Spinal cord (tissue), 10 donors: ENCODE measurements at places on chromosomes 6 and 20.

GRCh38 chr20:723756-724155 lies 44.5 kb downstream of the SLC52A3 start:
- H3K27me3 ChIP-seq, result peaks cover 8% of the 10 kb centered on the region
- H3K4me3 ChIP-seq, result no peak overlapping the region
- DNase-seq, result no peak
- H3K27ac ChIP-seq, result no peak overlapping the region
- H3K36me3 ChIP-seq, result no peaks in the 10 kb centered on the region

GRCh38 chr6:52160472-52161104 lies 25.6 kb upstream of the IL17A start:
- H3K4me3 ChIP-seq, result no peak overlapping the region
- H3K4me1 ChIP-seq, result no peaks in the 10 kb centered on the region
- H3K36me3 ChIP-seq, result no peaks in the 10 kb centered on the region

DNA sequence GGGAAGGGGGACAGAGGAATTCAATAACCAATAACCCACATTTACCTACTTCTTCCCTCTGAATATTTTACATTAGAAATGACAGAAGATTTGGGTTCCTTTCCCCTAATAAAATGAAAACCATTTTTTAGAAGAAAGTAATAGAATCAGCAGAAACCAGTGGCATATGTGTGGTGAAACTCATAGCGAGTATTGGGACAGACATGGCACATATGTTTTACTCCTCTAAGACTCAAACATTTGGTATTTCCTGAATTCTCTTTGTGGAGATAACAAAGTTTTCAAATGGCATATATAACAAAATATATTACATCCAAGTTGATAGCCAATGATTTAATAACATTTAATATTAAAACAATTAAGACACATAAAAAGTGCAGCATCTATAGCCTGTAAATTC lies 12.9 kb upstream of the BEND3 start:
- no peak overlapping the region for H3K27ac ChIP-seq
- no peaks in the 10 kb centered on the region for H3K36me3 ChIP-seq
- no peaks in the 10 kb centered on the region for H3K27me3 ChIP-seq

GRCh38 chr6:25346064-25346463 lies 66.9 kb downstream of the CARMIL1 start:
- H3K4me3 ChIP-seq, result no peak overlapping the region
- peaks cover 5% of the 10 kb centered on the region for H3K4me1 ChIP-seq
- DNase-seq, result no peak
- H3K36me3 ChIP-seq, result no peaks in the 10 kb centered on the region
- H3K27me3 ChIP-seq, result no peaks in the 10 kb centered on the region

GRCh38 chr6:3957321-3957720 lies 108.1 kb downstream of the FAM50B start:
- H3K4me3 ChIP-seq, result no peak overlapping the region
- H3K27me3 ChIP-seq, result no peaks in the 10 kb centered on the region
- H3K36me3 ChIP-seq, result no peaks in the 10 kb centered on the region
- DNase-seq, result no peak

DNA sequence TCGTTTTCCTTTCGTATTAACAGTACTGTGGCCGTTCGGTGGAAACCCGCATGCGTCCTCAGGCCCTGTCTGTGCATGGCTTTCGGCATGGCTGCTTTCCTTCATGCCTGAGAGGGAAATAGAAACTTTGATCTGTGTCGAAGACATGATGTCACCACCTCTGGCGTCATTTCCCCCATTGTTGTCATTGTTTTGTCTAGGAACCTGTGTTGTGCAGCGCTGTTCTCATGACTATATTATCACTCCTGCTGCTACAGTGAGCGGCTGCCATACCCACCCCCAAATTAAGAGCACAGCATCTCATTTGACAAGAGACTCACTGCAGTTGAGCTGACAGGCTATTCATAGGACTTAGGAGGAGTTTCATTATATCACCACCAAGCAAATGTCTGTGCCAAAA lies 172.3 kb downstream of the TMEM242 start:
- no peak overlapping the region for H3K4me3 ChIP-seq
- no peaks in the 10 kb centered on the region for H3K27me3 ChIP-seq
- DNase-seq, result peak; percentile 46
- H3K27ac ChIP-seq, result no peak overlapping the region
- peaks cover 12% of the 10 kb centered on the region for H3K36me3 ChIP-seq

DNA sequence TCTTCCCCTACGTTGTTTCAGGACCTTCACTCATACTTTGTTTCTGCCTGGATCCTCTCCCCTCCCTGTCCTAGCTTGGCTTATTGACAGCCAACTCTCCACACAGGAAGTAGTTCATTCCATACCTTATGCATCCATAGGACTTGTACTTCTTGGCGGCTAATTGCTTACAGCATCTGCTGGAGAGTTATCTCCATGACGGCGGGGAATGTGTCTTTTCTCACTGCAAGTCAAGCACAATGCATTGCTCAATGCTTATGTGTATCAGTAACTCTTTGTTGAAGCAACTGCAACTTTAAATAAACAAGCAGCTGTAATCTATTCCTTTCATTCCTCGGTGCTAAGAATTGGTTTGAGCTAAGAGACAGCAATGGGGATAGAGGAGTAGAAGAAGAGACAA lies 551.3 kb upstream of the EPHA7 start:
- H3K27ac ChIP-seq, result no peak overlapping the region
- DNase-seq, result no peak
- no peaks in the 10 kb centered on the region for H3K36me3 ChIP-seq

DNA sequence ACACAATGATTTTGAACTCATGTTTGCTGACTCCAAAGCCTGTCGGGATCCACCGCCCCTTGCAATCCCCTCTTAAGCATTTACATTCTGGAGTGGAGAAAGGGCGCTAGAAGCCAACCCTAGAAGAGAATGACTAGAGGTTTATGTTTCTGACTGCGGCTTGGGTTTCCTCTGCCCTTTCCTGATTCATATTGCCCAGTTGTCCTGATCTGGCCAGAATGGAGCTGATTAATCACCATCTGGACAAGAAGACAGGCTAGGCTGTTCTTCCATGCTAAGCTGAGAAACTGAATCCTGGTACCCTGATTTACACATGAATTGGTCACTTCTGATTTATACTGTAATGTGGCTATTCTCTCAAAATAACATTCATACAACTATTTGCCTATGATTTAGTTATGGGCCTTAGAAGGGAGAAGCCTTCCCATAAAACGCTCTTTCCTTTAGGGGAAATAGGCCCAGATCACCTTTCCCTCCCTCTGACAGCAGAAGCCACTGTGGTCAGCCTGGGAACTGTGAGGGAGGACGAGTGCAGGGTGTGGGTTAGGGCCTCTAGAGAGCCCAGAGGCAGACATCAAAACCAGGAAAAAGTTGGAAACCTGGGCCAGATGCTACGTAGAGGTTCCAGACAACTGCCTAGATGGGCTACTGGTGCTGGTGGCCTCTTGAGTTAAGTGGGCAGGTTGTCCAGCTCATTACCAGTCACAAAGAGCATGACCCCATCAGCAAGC lies 199.2 kb upstream of the PRDM1 start:
- H3K27ac ChIP-seq, result no peak overlapping the region
- no peaks in the 10 kb centered on the region for H3K27me3 ChIP-seq
- H3K4me3 ChIP-seq, result no peak overlapping the region
- no peak for DNase-seq
- H3K4me1 ChIP-seq, result no peaks in the 10 kb centered on the region

- no peak overlapping the region for H3K4me3 ChIP-seq
- no peaks in the 10 kb centered on the region for H3K36me3 ChIP-seq
- no peaks in the 10 kb centered on the region for H3K4me1 ChIP-seq
- H3K27ac ChIP-seq, result no peak overlapping the region
- no peak for DNase-seq
- H3K27me3 ChIP-seq, result no peaks in the 10 kb centered on the region
Measured at GRCh38 chr6:14360565-14360964, 243.0 kb downstream of the CD83 start.

DNA sequence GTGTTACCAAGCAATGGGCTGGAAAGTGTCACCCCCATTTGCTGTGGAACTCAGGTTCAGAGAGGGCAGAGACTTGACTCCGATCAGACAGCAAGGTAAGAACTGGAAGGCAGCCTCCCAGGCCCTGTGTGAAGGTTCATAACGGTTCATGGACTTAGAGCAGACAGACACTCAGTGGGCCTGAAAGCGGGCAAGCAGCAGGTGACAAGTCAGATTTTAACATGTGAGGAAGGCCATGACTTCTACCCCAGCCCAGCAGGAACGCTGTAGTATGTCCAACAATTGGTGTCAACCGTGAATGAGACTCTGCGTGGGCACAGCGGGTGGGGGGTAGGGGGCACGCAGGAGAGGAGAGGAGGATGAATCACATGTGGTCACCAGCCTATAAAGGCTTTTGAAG lies 217.6 kb upstream of the SNX9 start:
- DNase-seq, result no peak
- no peak overlapping the region for H3K27ac ChIP-seq
- H3K27me3 ChIP-seq, result no peaks in the 10 kb centered on the region
- no peak overlapping the region for H3K4me3 ChIP-seq
- peaks cover 15% of the 10 kb centered on the region for H3K4me1 ChIP-seq
- peaks cover 10% of the 10 kb centered on the region for H3K36me3 ChIP-seq

DNA sequence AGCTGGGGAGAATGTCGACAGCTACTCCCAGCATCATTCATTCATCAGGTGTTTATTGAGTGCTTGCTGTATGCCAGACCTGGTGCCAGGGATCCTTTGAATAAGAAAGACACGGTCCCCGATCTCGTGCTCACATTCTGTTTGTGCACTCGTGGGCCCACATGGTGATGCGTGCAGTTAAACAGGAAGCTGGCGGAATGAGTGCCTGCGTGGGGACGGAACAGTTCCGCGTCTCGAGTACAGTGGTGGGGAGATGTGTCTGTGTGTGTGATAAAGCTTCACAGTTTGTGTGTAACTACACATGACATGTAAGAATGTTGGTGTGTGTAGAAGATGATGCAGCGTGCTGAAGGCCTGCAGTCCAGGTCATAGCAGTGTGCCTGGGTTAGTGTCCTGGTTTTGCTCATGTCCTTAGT lies 6.5 kb downstream of the RBM38 start:
- H3K4me1 ChIP-seq, result peaks cover 82% of the 10 kb centered on the region
- H3K27me3 ChIP-seq, result no peaks in the 10 kb centered on the region
- no peak overlapping the region for H3K27ac ChIP-seq
- no peak overlapping the region for H3K4me3 ChIP-seq

DNA sequence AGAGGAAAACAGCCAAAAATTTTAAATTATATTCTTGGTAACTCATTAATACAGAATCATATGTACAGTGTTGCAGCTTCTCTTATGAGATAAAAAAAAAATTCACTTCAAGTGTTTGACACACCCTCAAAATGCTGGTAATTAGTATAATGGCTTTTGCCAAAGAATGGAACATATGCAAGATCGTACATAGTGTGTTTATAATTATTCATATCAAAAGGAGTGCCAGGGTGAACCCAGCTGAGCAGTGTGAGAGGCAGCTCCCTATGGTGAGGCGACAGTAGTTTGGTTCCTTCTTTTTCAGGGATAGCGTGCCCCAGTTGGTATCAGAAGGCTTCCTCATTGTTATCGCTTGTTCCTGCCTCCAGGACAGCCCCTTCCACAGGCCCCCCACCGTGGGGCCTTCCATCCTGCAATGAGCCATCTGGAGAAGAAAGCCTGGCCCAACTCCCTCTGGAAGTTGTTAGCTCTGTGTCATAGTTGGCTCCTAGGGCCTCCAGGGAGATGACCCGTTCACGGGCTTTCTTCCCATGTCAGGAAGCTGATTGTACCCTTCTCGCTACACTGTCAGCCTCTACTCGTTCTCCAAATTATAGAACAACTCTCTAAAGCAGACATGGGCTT lies 150.7 kb downstream of the FRK start:
- no peaks in the 10 kb centered on the region for H3K4me1 ChIP-seq
- no peaks in the 10 kb centered on the region for H3K36me3 ChIP-seq
- no peak overlapping the region for H3K27ac ChIP-seq
- H3K4me3 ChIP-seq, result no peak overlapping the region

DNA sequence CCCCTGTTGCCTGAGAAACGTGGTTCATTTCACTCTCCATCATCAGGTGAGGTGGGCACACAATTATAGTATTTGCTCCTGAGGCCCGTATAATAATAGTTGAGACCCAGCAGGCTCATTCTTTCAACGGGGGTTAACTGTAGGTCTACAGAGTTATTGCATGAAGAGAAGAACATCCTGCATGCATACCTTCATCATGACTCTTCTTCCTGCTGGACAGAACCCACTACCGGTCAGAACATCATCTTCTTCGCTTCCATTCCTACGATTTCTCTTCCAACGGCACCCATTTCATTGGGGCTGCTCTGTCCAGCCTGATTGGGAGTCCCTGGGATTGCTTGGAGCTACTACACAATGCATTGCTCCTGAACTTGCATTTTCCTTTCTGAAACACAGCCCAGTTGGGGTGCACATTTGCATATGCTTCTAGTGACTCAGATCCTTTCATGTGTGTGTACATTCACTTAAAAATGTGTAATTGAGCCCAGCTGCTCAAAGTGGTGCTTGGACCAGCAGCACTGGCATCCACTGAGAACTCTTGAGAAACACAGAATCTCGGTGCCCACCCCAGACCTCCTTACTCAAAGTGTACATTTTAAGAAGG lies 57.4 kb downstream of the SLC24A3 start:
- no peak overlapping the region for H3K4me3 ChIP-seq
- no peaks in the 10 kb centered on the region for H3K27me3 ChIP-seq
- DNase-seq, result no peak
- H3K4me1 ChIP-seq, result peaks cover 11% of the 10 kb centered on the region
- H3K36me3 ChIP-seq, result no peaks in the 10 kb centered on the region

GRCh38 chr6:112373866-112374520 lies 26.9 kb downstream of the RFPL4B start:
- H3K4me3 ChIP-seq, result no peak overlapping the region
- H3K27ac ChIP-seq, result no peak overlapping the region
- no peak for DNase-seq
- H3K27me3 ChIP-seq, result no peaks in the 10 kb centered on the region
- H3K36me3 ChIP-seq, result no peaks in the 10 kb centered on the region

DNA sequence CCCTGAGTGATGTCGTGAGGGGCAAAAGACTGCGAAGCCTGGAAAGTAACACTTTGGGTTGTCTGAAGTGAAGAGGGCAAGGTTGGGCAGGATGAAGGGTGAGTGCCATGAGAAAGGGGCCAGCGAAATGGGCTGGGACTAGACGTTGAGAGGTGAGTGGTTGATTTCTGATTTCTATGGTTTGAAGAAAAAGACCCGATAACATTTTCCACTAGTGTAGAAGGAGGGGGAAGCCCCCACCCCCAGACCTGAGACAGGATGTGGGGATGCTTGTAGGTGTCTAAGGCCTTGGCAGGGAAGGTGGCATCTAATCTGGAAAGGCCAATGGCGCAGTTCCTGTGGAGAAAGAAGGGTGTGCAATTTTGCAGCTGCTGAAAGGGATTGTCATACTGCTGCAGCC lies 25.3 kb upstream of the KIF3B start:
- H3K4me1 ChIP-seq, result no peaks in the 10 kb centered on the region
- no peaks in the 10 kb centered on the region for H3K27me3 ChIP-seq
- H3K4me3 ChIP-seq, result no peak overlapping the region
- H3K36me3 ChIP-seq, result no peaks in the 10 kb centered on the region
- no peak for DNase-seq
- no peak overlapping the region for H3K27ac ChIP-seq

GRCh38 chr6:146358431-146359046 lies 185.1 kb upstream of the RAB32 start:
- H3K4me3 ChIP-seq, result no peak overlapping the region
- H3K36me3 ChIP-seq, result no peaks in the 10 kb centered on the region
- DNase-seq, result no peak
- no peak overlapping the region for H3K27ac ChIP-seq
- no peaks in the 10 kb centered on the region for H3K4me1 ChIP-seq
